Hippocampal formation (tissue), 2 donors: ENCODE measurements at places on chromosomes 1 and 21.

DNA sequence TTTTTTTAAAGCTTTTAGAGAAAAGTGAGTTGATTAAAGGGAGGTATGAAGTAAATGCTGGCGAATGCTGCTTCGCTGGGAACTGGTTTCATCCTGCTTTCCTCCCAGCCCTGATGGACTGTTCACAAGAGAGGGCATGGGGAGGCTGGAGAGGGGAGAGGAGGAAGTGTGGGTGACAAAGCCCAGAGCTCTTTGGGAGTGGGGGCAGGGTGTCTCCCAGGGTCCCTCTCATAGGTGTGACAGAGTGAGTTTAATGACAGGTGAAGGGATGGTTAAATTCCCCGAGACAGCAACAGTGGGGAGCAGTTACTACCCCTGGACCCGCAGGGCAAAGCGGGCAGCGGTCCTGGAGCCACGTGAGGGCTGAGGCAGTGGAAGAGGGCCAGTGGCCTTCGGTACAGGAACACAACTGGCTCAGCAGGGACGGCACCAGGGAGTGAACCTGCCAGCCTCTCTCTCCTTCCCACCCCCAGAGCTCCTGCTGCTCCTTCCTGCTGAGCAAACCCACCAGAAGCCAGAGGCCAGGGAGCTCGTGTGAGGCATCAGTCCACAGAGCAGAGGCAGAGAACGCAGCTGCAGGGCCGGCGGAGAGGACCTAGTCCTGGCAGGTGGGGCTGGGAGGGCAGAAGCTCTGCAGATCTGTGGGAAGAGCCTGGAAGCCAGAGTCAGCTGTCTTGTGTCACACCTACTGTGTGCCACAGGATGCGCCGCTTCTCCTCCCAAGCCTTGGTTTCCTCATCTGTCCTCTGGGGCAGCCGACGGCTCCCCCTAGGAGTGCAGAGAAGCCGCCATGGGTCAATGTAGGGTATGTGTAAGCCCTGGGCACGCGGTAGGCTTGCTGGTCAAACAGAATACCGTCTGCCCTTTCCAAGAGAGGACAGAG, 20.9 kb upstream of the LRP8 start:
- DNase-seq = no peak

DNA sequence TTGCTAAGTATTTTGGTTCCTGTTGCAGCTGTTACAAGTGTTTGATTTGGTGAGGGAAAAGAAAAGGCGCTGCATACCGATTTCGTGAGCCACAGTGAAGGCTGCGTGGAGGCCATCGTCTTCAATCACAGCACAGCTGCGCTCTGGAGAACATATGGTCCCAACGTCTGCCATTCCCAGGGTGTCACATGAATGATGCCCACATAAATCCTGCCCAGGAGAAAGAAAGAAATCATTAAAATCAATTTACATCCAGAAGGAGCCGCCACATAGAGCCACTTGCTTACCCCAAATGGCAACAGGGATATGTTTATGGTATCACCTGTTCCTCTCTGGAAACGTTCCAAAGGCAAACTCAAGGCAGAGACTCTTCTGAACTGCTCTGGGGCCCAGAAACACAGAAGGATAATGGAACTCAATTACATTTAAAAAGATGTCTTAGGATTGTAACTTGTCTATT, 12.2 kb downstream of the ADAMTS5 start:
- no peak for DNase-seq

- no peak for DNase-seq
Observed at GRCh38 chr1:94795434-94795833, 24.7 kb upstream of the SLC44A3 start.

DNA sequence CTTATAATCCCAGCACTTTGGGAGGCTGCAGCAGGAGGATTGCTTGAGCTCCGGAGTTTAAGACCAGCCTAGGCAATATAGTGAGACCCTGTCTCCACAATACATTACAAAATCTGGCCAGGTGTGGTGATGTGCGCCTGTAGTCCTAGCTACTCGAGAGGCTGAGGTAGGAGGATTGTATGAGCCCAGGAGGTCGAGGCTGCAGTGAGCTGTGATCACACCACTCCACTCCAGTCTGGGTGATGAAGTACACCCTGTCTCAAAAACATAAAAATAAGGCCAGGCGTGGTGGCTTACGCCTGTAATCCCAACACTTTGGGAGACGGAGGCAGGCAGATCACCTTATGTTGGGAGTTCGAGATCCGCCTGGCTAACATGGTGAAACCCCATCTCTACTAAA, 27.7 kb downstream of the L1TD1 start:
- DNase-seq = no peak

DNA sequence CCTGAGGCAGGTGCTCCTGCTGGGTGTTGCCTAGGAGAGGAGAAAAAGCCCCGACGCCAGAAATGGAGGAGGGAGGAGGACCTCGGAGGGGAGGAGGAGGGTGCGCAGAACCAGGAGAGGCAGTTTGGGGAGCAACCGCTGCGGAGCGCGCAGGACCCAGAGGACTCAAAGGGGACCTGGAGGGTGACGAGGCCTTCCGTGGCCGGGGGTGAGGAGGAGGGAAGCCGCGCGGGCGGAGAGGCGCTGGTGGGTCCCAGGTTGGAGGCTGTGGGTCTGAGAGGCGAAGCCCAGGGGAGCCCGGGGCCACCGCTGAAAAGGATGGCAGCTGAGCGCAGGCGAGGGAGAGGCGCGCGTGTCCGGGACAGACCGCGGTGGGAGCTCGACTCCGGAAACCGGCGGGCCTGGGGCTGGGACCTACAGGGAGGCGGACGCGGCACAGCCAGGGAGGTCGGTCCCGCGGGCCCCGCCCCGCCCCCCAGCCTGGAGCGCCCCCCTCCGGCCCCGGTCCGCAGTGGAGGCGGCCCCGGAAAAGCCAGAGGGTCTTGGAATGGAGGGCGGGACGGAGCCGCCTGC, 15.1 kb downstream of the RNF223 start:
- no peak for DNase-seq

- no peak for DNase-seq
Observed at GRCh38 chr1:159982280-159982679, 28.2 kb upstream of the SLAMF9 start.

DNA sequence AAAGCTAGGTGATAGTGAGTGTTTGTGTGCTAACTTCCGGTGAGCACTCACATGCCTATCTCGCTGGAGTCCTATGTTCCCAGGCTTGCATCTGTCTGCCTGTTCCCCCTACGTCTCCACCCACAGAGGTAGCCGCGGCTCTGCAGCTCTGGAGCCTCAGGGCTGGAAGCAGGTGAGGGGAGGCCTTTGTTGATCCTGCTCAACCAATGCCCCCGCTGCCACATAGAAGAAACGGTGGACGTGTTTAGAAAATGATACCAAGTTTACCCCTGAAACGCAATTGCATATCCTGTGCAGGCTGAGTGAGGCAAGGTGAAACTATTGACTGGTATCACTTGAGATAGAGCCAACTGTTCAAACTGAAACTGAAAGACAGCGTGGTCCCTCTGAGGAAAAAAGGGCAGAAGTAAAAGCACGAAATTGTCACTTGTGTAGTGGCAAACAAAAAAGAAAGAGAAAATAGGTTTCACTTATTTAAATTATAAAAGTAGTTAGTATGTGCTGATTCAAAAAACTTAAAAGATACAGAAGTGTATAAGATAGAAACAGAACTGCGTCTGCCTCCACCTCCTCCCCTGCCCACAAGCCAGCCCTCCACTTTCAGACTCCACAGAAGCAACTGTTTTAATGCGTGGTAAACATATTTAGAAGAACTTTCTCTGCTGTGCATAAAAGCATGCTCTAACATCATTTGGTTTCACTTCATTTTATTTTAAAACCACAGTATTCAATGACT, 38.6 kb upstream of the ETS2 start:
- peak; percentile 18 for DNase-seq

- no peak for DNase-seq
Observed at GRCh38 chr1:246295968-246296367, 211.1 kb downstream of the SMYD3 start.

GRCh38 chr21:39451332-39452206, at the start of gene SH3BGR:
Gene SH3BGR, plus strand, starts transcription at chr21:39451970. Its CDS starts 127 bp downstream, at chr21:39452097.
- DNase-seq = peak; percentile 68

DNA sequence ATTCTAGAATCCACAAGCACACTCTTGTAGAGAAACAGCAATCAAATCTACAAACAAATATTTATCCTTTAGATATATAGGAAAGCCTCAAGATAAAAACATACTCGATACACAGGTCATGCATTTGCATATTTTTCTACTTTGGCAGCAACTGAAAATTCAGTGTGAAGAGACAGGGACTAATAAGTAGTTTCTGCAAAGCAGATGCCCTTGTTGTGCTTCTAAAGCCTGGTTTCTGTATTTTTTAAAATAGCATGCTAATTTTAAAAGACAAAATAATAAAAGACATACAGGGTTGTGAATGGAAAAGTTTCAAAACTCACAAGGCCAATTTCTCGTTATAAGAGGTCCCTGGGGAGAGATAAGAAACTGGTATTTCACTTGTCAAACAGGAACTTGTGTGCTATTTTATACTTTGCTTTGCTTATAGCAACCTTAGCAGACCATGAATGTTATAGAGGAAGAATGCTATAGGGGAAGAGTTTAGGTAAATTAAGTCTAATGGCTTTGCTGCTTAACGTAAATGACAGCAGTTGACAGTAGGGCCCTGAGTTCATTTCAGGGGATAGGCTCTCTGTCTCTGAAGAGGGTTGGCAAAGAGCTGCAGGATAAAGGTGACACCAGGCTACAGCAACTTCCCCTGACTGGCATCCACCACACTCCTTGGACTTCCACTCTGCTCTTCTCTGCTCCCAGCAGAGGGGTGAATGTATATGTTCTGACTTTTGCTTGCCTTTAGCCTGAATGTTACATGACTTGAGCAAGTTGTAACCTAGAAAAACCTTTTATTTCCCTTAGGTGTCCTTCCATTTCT, 9.4 kb upstream of the RGS13 start:
- DNase-seq = no peak

GRCh38 chr21:46041183-46041582, 56.7 kb upstream of the COL6A2 start:
- DNase-seq = no peak
